PC-9 (cell line): ENCODE measurements at places on chromosomes 3 and 15. TPM values are rescaled to one million over a fixed set of nuclear protein-coding genes. Genes with fewer than 3 reads are reported as not detected.

GRCh38 chr3:31561891-31562290 lies 29.2 kb downstream of the STT3B start:
- H3K4me1 ChIP-seq = no peaks in the 10 kb centered on the region
- H3K4me3 ChIP-seq = no peak overlapping the region
- H3K36me3 ChIP-seq = no peaks in the 10 kb centered on the region
- H3K27ac ChIP-seq = no peak overlapping the region

SLC7A14 gene
- total RNA-seq = not detected in 2 replicates

KLF15 gene
- total RNA-seq = 0.65 and 0.70 TPM in 2 replicates

- no peak for DNase-seq
- H3K27ac ChIP-seq = no peak overlapping the region
- H3K27me3 ChIP-seq = no peaks in the 10 kb centered on the region
- H3K4me1 ChIP-seq = peaks cover 37% of the 10 kb centered on the region
- H3K4me3 ChIP-seq = no peak overlapping the region
- H3K36me3 ChIP-seq = no peaks in the 10 kb centered on the region
Observed at GRCh38 chr3:98565237-98565643, 28.2 kb downstream of the CPOX start.

CCDC54 gene
- total RNA-seq = not detected in 2 replicates

GRCh38 chr15:77783636-77784035 lies 150.9 kb upstream of the LINGO1 start:
- H3K4me3 ChIP-seq = no peak overlapping the region
- no peak overlapping the region for H3K27ac ChIP-seq
- no peak for DNase-seq
- H3K36me3 ChIP-seq = no peaks in the 10 kb centered on the region
- peaks cover 95% of the 10 kb centered on the region for H3K27me3 ChIP-seq
